Kidney epithelial cell (primary cell): ENCODE measurements at places on chromosomes 12 and 14.

DNA sequence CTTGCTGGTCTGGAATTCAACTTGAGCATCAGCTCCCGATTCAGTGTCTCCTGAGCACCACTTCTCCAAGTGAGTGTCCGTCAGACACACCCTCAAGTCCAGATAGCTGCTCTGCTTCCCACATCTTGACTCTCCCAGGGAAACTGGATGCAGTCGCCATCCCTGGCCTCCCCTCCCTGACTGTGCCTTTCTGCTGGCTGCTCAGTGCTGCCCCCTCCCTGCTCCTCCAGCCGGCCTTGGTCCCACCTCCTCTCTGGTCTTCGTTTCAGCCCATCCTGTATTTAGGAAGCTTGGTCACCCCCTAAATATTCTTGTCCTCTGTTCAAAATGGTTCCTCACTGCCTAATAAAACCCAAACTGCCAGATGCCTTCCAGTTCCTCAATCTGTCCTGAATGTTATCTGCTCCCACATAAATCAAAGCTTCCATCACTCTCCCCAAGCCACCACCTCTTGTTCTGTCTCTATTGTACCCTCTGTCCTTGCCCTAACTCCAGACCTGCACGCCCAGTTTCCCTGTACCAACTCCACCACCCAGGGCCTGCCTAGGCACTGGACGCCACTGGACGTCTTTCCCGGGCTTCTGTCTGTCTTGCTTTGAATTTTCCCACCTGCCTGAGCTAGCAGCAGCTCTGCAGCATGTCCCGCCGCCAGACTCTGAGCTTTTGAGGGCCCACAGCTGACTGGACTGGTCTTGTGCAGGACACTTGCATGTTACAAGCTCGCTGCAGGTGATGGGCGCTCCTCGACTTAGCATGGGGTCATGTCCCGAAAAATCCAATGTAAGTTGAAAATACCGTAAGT, 33.8 kb downstream of the CCDC92 start:
- no peak for DNase-seq

- DNase-seq: no peak
Observed at GRCh38 chr14:88829188-88829587, 4.7 kb downstream of the TTC8 start.

DNA sequence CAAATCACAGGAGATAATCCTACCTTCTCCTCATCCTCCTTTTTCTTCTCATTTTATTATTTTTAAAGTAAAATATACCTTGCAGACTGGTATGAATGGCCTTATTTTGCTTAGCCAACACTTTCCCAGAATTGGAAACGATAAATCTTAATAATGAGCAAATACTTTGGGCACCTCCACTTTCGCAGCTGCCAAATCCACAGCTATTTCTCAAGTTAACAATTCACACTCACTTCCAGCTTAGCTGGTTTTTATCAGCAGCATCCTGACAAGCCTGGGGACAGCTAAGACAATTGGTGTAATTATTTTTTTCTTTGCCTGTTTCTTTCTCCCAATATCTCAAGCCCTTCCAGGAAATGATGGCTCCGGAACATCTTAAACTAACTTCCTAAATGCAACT, 867.5 kb upstream of the TMEM132C start:
- no peak for DNase-seq

DNA sequence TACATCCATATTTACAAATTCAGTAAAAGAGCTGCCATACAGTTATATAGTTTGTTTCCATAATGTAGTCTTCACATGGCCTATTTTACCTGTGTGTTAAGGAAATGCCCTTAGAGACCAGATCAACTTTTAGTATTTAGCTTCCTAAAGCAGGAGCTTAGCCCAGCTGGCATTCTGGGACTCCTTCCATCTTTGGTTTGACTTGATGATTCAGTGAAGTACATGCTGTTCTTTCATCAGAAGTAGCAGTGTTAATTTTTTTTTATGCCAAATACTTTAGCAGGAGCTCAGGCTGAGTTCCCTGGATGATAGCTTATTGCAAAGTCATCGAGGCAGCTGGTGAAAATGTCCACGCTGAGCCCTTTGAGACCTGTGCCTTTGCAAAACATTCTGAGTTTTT, 101.0 kb downstream of the FOXG1 start:
- no peak for DNase-seq

DNA sequence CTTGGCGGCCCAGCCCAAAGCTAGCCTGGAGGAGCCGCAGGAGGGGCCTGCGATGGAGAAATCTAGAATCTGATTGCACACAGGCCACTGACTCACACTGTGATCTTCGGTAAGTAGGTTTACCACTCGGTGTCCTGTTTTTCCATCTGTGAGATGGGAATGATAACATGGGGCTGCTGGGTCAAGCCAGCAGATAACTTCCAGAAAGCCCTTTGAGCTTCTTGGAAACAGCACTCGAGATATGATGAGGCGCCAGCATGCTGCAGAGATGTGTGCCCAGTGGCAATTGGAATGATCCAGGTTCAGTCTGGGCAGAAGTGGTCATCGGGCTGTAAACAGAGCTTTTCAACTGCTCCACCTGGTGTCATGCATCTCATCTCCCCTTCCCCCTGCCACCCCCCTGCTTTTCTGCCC, 771.3 kb upstream of the TBX3 start:
- DNase-seq: no peak

DNA sequence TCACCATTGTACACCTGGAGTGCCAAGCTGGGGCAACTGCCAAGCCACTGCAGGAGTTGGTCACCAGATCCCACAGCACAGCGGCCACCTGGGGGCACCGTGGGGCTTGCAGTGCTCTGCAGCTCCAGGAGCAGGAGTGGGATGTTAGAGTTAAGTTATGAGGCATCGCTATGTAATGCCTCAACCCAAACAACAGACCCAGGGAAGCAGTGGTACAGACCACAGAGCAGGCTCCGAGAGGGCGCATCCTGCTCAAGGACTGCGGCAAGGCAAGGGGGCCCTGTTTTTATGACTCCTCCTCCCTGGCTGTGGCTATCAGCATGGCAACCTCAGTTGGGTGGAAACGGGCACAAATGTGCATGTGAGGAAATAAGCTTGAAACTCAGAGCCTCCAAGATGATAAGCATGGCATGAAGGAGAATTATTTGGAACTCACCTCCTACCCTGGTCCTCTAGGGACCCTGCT, 63.1 kb downstream of the ARL6IP4 start:
- peak; percentile 83 for DNase-seq

DNA sequence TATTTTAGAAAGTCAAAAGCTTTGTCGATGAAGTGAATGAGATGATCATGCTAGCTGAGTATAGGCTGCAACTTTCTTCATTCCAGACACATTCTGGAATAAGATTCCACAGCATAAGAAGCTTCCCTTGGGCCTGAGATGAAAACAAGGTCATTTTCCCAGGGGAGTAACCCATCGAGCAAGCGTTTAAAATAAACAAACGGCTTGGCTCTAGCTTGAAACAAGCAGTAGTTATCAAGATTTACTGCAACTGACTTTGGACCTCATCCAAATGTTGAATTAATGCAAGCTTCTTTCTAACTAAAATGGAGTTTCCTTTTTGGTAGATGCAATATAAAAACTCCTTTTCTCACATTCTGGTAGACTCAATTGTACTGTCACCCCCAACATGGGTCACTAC, 23.0 kb downstream of the KCNJ8 start:
- no peak for DNase-seq

- DNase-seq: peak; percentile 95
Observed at GRCh38 chr14:73227812-73228781, 9.2 kb upstream of the PAPLN start.

DNA sequence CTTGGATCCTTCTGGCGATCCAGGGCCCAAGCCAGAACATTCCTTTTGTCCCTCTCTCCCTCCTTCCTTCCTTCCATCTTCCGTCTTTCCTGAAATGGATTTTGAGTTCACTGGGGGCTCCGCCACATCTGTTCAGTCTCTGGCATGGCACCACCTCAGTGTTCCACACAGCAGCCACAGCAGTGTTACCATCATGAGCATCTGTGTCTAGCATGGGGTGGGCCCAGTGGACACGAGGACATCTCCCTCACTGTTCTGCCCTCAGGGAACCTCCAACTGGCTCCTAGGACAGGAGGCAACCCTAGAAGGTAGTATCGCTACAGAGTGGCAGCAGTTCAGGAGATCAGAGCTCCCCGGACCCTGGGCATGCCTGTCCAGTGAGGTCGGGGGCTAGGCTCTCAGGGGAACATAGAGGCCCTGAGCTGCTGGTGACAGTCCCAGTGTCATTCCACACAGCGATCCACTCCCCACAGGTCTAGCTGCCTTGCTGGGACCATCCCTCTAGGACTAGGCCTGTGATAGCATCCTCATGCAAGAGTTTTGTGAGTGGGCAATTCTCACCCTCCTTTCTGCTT, 59.0 kb downstream of the GALNT16 start:
- no peak for DNase-seq

GRCh38 chr12:56590237-56590830, 39.8 kb downstream of the BAZ2A start:
- DNase-seq: no peak

DNA sequence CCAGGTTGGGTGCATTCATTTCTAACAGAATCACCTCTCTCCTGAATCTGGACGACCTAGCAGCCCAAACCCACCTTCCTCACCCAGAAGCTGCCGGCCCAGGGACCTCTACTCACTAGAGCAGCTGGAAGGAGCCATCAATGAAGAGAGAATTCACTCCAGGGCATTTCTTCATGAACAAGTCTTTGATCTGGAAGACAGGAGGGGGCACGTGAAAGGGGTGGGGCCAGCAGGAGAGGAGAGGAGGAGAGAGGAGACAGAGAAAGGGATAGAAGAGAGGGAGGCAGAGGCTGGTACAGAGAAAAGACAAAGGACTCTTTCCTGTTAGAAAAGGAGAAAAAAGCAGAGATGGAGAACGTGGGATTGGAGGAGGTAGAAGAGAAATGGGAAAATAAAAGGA, 39.8 kb downstream of the TRPV4 start:
- no peak for DNase-seq
